ENCODE measurements at places on chromosomes 7 and 10.

GRCh38 chr7:148697256-148698006 lies 1.3 kb upstream of the CUL1 start:
- DNase-seq: peak; percentile 86

GRCh38 chr10:103452506-103453230 lies 498 bp upstream of the CALHM2 start:
- peak; percentile 71 for DNase-seq

- no peak for DNase-seq
Measured at GRCh38 chr7:151299530-151299929, 42.1 kb upstream of the NUB1 start.

DNA sequence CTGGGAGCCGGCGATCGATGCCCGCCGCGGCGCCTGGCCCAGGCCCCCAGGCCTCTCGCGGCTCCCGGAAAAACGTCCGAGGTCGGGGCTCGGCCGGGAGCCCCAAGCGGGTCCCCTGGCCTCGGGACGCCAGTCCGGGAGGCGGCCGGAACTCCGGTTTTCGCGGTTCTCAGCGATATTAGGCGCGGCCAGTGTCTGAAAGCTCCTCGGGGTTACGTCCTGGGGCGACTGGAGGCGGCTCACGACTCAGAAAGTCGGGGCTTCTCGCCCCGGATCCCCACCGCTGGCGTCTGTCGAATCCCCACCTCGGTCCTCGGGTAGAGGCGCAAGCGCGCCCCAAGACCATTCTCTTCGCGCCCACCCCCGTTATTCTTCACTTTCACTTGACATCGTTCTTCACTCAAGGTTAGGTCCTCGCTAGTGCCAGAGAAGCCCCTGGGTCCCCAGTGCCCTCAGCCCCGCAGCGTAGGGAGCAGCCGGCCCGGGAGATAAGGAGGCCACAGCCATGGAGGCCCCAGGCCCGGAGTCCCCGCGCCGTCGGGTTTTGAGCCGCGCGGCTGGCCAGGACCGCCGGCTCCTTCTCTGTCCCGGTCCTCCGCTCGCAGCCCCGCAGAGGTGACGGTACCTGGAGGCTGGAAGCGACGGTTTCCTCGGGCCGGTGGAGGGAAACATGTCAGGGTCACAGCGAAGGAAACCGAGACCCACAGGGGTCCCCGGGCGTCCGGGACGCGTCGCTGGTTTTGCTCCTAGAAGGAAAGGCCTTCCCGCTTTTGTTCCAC lies 35.2 kb upstream of the EBLN1 start:
- peak; percentile 19 for DNase-seq

GRCh38 chr10:17101257-17101909 lies 28.2 kb downstream of the CUBN start:
- DNase-seq: no peak

GRCh38 chr7:47893238-47893637 lies 55.0 kb downstream of the PKD1L1 start:
- DNase-seq: peak; percentile 30

- peak; percentile 20 for DNase-seq
Measured at GRCh38 chr10:47031901-47032465, 120.8 kb downstream of the PTPN20 start.

DNA sequence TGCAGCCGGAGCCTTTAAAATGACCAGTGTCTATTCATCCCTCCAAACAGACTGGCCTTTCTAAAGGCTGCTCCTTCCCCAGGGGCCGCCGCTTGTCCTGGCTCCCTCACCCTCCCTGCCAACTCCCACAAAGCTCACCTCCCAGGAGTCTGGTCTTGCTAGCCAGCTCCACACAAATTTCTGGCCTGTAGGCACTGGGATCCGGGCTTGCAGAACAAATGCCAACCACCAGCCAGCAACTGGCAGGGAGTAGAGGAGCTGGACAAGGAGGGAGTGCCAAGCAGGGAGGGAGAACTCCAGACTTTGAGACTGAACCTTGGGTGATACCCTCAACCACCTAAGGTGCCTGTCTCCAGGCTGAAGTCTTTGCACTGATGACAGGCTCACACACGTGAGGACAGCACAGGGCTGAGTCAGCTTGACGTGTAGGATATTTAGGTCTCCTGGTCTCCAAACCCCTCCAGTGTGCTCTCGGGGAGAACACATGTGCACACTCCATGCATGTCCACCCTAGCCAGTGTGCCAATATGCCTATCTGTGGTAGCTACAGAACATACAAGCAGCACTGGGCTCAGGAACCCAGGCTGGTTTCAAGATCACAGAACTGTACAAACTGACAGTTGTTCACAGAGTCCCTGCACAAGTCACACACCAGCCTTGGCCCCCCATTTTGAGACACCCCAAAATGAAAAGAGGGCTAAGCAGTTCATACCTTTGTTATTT lies 6.0 kb downstream of the PAX2 start:
- no peak for DNase-seq

DNA sequence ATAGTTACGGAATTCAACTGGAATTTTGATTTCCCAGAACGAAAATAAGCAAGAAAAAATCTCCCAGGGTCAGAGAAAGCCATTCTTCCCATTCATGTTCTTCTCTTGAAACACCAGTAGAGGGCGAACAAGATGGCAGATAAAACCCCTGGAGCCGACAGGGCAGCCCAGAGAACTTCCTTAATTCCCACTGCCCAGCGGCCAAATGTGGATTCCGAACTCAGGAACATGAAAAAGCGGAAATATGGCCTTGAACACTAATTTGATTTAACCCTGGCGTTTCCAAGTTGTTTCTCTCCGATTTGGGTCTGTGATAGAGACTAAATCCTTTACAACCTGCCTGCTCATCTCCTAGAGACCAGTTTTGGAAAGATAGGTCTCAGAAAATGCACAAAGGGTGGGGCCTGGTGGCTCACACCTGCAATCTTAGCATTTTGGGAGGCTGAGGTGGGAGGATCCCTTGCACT lies 100.7 kb upstream of the WAC start:
- peak; percentile 81 for DNase-seq

GRCh38 chr7:92915348-92915747 lies 79.0 kb upstream of the CDK6 start:
- no peak for DNase-seq

- no peak for DNase-seq
Measured at GRCh38 chr7:3307435-3307834, 6.4 kb downstream of the SDK1 start.

DNA sequence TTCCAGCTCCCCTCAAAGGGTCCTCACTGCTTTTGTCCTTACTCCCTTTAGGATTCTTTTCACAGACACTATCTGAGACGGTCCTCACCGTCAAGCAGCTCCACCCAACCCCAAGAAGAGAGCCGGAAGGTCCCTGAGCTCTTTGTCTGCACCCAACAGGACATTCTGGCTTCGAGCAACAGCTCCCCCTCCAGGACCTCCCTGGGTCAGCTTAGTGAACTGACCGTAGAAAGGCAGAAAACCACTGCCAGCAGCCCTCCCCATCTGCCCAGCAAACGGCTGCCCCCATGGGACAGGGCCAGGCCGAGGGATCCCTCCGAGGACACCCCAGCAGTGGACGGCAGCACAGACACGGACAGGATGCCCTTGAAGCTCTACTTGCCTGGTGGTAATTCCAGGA lies 19.9 kb downstream of the MINDY4 start:
- DNase-seq: no peak

DNA sequence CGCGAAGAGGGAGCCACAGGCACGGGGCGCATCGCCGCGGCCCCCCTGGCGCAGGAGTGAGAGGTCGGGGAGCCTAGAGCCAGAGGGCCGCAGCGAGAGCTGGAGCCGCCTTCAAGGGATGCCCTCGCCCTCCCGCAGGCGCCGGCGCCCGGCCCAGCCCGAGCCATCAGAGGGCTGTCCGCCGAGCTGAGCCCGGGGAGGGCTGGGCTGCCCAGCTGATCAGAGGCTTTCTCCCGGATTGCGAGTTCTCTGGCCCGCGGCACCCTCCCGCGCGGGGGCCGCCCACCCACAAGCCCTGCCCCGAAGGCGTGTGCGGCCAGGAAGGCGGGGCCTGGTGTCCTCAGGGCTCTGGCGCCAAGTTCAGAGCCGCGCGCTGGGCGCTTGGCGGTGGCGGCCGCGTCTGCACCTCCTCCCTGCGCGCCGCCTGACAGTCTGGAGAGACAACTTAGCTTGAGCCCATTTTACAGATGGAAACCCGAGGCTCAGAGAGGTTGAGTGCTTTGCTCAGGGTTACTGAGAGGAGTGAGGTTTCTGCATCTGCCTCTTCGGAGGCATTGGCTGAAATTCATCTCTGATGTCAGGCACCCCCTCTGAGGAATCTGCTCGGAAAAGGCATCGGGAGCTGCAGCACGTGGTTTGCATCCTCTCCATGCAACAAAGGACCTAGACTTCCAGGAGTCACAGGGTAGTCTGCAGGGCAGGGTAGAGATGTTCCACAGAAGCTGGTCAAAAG lies 3.8 kb upstream of the ANTXRL start:
- DNase-seq: peak; percentile 72

DNA sequence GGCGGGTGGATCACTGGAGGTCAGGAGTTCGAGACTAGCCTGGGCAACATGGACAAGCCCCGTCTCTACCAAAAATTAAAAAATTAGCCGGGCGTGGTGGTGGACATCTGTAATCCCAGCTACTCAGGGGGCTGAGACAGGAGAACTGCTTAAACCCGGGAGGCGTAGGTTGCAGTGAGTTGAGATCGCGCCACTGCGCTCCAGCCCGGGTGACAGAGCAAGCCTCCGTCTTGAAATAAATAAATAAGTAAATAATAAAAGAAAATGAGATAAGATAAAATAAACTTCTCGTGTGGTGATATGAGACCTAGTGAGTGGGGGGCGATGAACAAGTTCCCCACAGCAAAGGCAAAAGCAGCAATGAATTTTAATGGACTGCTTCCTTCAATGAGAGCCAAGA lies 33.6 kb upstream of the LMTK2 start:
- DNase-seq: no peak

DNA sequence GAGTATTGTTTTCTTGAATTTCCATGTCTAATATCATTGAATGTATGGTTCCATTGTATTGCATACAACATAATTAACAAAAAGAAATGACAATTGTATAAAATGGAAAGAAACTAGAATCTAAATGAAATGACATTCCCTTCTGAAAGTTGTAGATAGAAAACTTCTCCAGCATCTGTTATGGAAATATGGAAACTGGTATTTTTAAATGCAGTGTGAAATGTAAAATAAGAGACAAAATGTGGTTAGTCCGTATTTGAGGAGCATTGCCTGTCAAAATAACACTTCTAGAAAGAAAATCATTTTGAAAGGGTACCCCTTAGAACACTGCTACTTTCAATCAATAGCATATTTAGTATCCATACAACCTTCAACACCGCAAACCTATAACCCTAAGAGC lies 286.3 kb upstream of the CELF2 start:
- no peak for DNase-seq

DNA sequence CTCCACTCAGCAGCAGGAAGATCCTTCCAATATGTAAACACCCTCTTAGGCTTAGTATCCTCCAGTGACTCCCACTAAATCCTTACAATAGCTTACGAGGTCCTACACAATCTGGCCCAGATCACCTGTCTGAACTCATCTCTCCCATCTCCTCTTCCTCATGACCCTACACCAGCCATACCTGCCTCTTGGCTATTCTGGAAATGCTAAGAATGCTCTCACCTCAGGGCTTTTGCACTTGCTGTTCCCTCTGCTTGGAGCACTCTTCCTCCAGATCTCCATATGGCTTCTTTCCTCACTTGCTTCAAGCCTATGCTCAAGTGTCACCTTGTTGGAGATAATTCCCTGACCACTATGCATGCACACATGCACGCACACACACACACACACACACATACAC lies 50.8 kb upstream of the FRMD4A start:
- DNase-seq: no peak

DNA sequence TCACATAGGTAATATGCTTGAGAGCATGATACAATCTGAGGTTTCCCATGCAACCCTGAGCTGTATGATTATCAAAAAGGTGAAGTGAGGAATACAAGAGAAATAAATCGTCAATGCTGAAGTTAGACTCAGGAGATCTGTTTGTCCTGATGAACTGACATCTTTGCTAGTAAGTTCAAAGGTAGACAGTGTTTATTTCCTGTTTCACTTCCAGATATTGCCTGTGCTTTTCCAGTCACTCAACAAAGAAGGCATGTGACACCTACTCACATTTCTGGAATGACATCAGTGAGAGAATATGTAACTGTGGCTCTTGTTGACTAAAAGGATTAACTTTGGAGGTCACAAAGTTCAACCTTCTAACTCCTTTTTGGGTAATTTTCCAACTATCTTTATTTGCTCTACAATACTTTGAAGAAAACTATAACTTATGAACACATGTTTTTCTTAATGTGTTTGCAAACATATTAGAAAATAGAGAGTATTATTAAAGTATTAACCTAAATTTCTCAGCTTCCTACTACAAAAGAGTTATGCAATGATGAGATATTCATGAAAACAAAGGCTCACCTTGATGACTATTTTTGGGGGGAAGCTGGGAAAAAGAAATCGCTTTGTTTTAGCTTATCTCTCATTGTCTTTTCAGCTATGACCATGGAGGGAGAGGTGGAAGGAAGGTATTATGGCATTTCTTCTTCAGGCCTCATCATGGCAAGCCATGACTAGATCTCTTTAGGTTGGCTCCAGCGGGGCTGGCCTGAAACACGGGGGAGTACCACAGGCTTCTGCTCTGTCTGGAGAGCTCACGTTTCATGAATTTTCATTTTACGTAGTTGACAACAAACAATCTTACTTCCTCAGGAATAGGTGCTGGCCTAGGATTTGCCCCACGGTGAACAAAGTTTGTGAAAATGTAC lies 214.7 kb upstream of the SLC26A5 start:
- peak; percentile 77 for DNase-seq

DNA sequence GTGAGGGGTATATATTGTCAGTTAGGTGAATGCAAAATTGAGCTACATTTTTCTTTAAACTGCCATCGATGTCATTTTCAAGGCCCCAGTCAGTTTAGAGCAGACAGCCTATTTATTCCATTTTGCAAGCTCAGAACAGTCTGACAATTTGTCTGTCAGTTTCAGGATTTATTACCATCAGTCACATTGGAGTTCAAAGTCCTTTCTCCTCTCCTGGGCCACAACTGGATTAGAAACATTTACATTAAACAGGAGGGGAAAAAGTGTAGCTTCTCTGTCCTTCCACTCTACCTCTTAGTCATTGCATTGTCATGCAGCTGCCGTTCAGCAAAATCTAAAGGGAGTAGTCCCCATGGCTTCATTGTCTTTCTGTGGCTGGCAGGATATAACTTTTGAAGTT lies 3.5 kb upstream of the GHITM start:
- no peak for DNase-seq

- peak; percentile 65 for DNase-seq
Measured at GRCh38 chr10:79437111-79437814, 8.2 kb downstream of the ZCCHC24 start.

GRCh38 chr10:89466599-89467035 lies 52.2 kb downstream of the IFIT5 start:
- DNase-seq: peak; percentile 78

- DNase-seq: no peak
Measured at GRCh38 chr10:93917064-93917391, 23.2 kb downstream of the SLC35G1 start.

- DNase-seq: no peak
Measured at GRCh38 chr7:106452031-106452851, 167.5 kb upstream of the NAMPT start.
